ENCODE measurements at places on chromosomes 16 and 17.
A peak's percentile ranks its signal among the peaks of the same experiment; 100 is the strongest.

DNA sequence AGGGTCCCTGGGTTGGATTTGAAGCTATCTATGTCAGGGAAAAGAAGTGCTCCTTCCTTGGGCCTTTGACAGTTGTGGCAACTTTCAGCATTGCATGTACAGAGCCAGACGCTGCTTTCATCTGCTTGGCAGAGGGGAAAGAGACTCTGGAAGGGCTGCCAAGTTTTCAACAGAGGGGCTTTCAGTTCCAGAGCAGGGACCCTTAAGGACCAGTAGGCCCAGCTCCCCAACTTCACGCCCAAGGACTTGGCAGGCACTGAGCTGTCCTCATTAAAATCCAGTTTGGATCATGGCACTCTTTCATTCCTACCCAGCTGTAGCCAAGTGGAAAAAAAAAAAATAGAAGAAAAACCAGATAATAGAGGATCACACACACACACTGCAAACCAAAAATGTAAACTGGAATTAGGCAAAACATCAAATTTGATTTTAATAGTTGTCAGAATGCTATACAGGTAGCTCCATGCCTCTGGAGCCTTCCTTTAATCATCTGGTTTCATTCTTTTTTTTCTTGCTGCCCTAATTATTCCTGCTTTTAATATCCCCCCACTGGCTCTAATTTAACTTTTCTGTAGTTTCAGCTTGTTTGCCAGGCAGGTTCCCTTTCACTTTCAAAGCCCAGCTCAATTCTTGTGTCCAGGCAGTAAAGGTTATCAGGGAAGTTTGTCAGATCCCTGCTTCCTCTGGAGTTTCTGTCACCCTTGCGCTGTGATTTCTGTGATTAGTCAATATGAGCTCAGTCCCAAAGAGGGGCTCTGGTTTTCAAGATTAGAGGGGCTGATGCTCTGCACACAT, 702.6 kb upstream of the CDH8 start:
- DNase-seq: no peak

DNA sequence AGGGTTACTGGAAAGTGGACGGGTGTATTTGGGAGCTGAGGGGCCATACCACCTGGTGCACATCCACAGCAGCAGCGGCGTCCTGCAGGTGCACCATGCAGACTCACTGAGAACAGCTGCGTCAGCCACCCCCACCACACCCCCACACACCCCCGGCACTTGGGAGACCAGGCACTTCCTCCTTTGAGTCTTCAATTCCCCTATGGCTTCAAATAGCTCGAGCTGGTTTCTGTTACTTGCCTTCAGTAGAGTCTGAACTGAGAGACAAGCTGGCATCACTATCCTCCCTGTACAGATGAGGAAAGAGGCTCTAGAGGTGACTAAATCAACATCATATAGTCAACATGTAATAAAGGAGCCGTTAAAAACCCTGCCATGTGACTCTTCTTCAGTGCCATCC, 15.4 kb downstream of the CUEDC1 start:
- DNase-seq: no peak

DNA sequence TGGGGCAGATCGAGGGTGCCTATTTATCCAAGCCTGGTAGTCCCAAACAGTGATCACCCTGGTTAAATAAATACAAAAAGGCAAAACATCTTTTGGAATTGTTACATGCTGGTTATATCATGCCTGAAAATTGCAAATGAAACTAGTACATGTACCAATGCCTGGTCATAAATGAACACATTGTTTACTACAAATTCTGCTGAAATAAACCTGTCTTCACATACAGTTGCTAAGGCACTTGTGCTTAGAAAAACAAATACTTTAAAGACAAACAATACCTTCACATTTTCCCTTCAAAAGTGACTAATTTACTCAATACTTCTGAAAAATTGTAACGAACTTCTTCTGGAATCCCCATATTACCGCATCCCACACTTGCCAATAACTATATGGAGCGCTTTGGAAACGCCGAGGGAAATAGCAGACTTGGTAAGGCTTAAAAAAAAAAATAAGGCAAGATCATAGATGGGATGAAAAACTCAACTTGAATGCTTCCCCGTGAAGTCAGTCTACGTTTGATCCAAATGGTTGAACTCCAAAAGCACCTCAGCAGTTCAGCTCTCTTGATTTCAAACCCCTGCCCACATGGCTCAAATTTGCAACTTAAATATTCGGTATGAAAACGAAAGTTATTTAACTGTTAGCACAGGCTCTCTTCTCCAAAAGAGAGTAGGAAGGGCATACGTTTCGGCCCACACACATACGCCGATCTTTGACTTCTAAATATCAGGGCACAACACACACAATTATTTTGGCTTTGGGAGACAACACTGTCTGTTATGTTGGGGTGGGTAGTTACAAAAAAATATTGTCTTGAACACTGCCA, 264.5 kb downstream of the NTN1 start:
- no peak for DNase-seq

GRCh38 chr16:68228652-68229051, 7.3 kb downstream of the ESRP2 start:
- no peak for DNase-seq

- DNase-seq: no peak
Observed at GRCh38 chr16:83211711-83212110, 584.9 kb downstream of the CDH13 start.

DNA sequence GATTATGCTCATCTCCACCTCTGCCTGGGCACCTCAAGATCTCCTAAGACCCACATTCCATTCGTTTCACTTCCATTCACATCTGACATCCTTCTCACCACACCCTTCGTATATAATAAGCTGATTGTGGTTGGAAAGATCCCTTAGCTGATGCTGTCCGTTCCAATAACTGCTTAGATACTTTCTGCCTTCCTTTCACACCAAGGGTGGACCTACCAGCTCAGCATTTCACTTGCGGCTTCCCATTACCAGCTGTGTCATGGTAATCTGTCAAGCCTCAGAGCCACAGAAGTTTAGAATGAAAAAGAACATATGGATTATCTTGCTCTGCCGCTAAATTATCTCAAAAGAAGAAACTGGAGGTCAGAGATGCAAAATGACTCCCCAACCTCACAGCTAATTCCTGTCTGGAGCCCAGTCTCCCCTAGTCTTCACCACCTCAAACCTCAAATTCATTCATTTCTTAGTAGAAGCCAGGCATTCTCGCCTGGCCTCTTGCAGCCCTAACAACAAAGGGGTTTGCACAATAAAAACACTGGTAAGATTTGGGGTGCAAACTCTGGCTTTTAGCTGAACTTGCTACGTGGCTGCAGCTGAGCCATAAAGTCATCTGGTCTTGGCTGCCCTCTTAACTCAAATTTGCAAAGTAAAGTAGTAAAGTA, 182.8 kb upstream of the HS3ST3A1 start:
- no peak for DNase-seq

GRCh38 chr17:48374650-48375230, 55.3 kb downstream of the SKAP1 start:
- no peak for DNase-seq

GRCh38 chr17:75047398-75048098, 523 bp downstream of the KCTD2 start:
- peak; percentile 30 for DNase-seq

GRCh38 chr16:72794319-72794718, 253.6 kb downstream of the ZFHX3 start:
- DNase-seq: no peak

DNA sequence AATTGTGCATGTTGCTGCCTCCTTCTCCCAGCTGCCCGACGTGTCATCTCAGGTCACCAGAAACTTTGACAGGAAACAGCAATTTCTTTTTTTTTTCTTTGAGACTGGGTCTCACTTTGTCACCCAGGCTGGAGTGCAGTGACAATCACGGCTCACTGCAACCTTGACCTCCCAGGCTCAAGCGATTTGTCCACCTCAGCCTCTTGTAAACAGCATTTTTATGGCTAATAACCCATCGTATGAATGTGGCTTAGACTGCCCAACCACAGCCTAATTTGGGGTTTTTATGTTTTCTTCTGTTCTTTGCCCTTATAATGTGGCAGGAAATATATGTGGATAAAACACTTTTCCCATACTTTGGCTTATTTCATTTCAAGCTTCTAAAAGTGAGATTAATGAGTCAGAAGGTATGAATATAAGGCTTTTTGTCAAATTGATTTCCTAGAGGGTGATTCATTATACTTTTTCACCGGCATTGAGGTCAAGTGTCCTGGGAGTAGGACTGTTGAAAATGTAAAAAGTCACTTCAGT, 31.0 kb upstream of the SLC5A10 start:
- DNase-seq: no peak

- DNase-seq: no peak
Observed at GRCh38 chr16:17306745-17307144, 164.0 kb downstream of the XYLT1 start.

GRCh38 chr17:57277923-57278604, 21.7 kb downstream of the MSI2 start:
- DNase-seq: no peak

DNA sequence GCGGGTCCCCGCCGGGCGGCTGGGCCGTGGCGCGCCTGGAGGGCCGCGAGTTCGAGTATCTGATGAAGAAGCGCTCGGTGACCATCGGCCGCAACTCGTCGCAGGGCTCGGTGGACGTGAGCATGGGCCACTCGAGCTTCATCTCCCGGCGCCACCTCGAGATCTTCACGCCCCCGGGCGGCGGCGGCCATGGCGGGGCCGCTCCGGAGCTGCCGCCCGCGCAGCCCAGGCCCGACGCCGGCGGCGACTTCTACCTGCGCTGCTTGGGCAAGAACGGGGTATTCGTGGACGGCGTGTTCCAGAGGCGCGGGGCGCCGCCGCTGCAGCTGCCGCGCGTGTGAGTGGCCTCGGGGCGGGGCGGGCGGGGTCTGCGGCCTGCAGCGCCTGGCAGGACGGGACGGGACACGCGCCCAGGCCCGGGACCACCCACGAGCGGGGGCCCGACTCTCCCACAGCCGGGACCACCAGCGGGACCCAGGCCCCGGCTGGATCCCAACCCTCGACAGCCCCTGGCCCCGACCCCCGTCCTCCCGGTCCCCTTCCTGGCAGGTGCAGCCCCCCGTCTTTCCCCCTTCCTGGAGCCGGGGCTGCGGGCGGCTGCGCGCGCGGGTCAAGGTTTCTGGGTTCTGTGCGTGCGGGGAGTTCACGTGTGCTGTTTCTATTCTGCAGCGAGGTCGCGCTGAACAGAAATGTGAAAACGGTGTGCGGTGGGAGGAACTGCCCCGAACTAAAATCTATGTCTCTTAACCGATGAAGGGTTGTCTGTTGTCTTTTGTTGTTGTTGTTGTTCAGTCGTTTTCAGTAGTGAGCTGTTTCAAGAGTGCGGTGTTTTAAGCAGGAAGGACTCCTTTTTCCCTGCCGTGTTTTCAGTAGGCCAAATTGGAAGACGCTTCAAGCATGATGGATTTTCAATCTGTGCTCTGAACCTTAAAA, 705 bp downstream of the FOXK2 start:
- peak; percentile 32 for DNase-seq

DNA sequence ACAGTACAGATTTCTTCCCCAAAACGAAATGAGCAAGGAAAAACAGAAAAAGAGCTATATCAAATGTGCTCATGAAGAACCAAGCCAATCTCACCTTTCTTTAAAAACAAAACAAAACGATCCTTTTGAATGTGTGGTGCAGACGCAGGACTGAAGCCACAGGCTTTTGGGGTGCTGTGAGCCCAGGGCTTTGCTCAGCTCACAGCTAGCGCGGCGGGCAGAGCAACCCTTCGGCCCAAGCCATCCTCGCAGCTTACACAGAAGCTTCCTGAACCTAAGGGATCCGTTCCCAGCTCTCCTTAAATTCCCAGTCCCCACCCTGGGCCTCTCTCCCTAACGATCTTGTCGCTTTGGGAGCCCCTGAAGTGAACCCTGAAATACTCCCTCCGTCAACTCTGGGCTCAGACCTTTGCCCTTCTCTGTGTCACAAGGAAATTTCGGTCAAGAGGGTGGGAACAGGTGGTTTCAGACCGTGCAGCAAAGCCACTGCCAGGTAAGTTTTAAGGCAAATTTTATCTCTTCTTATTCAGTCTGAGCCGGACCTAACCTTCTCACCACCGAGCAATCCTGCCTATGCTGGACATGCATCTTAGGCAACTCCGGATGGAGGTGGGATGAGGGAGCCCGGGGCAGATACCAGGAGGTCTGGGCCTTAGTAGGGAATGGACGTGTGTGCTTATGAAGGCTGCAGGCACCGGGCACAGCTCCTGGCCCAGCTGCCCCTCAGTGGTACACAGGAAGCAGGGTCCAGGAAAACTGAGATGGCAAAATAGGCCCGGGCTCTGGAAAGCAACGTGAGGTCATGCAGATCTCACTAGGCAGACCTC, 52.0 kb downstream of the COTL1 start:
- DNase-seq: no peak

GRCh38 chr16:69831212-69832123, 69.3 kb downstream of the WWP2 start:
- no peak for DNase-seq

- DNase-seq: no peak
Observed at GRCh38 chr16:5826332-5826731, 728.7 kb upstream of the EEF2KMT start.

DNA sequence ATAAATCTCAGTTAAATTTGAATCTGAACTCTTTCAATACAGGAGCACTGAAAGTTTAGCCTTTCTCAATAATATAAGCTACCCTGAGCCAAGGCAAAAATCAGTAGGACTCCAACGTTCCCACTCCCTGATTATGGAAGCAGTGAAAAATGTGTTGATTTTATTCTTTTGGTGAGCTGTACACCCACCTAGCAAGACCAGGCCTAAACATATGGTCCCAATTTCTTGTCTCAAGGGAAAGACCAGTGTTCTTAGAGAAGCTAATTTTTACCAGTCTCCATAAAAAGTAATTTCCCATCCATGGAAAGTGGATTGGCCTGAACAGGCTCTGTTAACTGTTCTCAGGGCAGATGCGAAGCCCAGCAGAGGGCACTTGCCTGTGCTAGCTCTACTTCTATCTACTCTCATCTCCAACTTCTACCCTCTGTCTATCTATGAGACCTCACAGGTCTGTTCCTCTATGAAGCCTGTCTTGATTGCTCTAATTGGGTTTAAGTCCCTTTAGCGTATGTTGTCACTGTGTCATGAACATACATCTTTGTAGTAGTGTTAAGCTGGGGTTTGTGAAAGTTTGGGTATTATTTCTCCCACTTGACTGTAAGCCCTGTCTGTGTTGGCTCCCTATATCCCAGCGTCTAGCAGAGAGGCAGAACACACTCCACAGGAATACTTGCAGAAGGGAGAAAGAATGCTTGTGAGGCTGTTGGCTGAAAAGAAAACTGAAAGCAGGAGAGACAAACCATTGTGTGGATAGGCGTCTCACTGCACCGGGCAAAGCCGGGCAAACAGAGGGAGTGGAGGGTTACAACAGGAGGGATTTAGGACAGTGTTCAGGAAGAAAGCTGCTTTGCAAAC, 167.1 kb upstream of the MAF start:
- DNase-seq: no peak

DNA sequence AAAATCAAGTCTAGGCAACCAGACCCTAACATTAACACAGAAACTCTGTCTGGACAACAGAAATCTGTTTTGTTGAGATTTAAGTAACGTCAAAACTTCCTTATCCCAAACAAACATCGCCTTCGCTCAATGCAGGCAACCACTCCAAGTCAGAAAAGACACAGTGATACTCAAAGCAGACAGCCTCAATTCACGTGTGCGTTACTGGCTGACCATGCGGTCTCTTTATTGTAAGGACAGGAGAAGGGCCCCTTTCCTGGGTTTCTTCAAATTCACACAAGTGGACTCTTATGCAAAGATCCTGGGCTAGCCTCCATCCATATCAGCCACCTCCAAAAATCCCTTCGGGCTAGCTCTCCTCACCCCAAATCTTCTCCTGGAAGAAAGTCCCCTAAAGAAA, 467.7 kb downstream of the SOX9 start:
- DNase-seq: no peak
